ENCODE measurements at places on chromosomes 11 and 22. TPM values are rescaled to one million over a fixed set of nuclear protein-coding genes. Genes with fewer than 3 reads are reported as not detected.
A peak's percentile ranks its signal among the peaks of the same experiment; 100 is the strongest.

GRCh38 chr11:114187173-114187572 is 109.0 kb upstream of the NNMT start:
- DNase-seq, result no peak

DNA sequence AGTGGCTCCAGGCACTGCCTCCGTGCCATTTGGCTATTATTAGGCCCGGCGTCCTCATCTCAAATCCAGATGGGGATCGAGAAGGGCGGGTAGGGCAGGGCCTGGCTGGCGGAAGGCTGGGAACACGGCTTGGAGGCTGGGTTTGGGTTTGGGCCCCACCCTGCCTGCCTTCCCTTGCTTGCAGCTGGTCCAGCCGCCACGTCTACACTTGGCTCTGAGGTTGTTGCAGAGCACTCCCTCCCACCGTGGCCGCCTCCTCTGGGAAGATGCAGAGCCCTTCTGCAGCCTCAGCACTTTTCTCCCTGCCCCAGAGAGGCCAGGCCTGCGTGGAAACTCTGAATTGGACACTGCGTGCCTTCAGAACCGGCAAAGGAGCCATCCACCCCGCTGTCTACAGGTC is 5.2 kb upstream of the SMTN start:
- DNase-seq, result peak; percentile 87

DNA sequence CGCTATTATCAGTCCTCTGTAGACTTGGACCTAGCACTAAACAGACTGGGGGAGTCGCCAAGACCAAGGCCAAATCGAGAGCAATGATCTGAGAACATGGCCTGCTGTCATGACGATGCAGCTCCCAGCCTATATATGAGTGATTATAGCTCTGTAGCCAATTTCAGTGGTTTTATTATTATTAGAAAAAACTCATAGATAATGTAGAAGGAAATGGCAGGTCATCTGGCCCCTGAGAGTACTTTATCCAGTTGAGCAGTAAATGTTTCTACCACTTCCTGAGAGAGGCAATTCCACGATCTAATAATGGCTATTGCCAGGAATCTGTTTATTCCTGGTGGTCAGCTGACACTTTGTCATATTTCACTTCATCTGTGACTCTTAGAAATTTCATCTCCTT is 666.7 kb downstream of the OPCML start:
- no peak for DNase-seq

GRCh38 chr22:31753005-31753633 is 700 bp upstream of the DEPDC5 start:
- DNase-seq, result peak; percentile 47

GRCh38 chr11:8705146-8705545 is 22.6 kb downstream of the RPL27A start:
- DNase-seq, result no peak

GRCh38 chr11:94183886-94184264 is 55.2 kb downstream of the PANX1 start:
- DNase-seq, result no peak

- no peak for DNase-seq
These were observed 56.7 kb downstream of the GRAMD4 start for GRCh38 chr22:46676881-46677280.

DNA sequence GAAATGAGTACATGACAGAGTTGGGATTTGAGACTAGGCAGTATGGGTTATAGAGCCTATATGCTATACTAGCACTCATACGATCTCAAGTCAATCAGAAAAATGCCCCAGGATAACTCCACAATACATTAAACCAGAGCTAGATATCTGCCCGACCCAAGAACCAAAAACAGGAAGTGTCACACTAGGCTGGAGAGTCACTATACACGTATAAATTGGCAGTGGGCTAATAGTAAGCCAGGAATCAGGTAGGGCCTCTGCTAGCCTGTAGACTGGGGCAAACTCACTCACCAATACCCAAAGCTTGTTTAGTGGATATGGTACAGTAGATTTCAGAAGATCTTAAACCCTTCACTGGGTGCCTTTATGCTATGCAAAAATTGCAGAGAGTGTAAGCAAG is 16.2 kb upstream of the EIF4G2 start:
- no peak for DNase-seq

Gene RGL4
- not detected for total RNA-seq

Gene WBP2NL
- total RNA-seq, result 4.2 TPM

Gene OMP
- 9.6 TPM for total RNA-seq

Gene B4GALNT4
- total RNA-seq, result 3.3 TPM

Gene DEUP1
- total RNA-seq, result not detected

Measured in ureter (tissue), 1 donor.